ENCODE measurements at places on chromosomes 11 and 22.

GRCh38 chr22:43681731-43682360, 130.3 kb downstream of the EFCAB6 start:
- peak; percentile 43 for DNase-seq

GRCh38 chr11:112477152-112477551, 216.5 kb upstream of the PLET1 start:
- DNase-seq, result no peak

- DNase-seq, result no peak
These were observed 87.1 kb upstream of the RAG2 start for GRCh38 chr11:36684840-36685801.

DNA sequence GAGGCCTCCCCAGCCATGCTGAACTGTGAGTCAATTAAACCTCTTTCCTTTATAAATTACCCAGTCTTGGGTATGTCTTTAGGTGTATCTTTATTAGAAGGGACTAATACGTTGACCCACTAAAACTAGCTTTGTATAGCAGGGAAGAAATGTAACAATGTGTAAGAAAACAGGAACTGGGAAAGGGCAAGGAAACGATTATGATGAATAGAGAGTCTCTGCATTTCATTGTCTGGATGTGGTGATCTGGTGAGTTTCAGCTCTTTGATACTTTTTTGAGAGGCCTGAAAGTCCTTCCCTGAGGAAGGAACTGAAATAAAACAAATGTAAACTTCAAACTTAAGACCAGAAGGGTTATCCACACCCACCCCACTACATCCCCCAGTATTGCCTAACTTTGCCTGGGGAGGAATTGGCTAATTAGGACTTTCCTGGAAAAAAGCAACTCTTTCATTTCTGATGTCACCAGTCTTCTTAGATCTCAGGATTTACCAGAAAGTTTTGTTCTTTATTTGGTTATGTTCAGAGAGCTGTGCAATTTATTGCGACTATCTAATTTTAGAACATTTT, 119.0 kb downstream of the LDLRAD3 start:
- no peak for DNase-seq

- DNase-seq, result no peak
These were observed 23.1 kb upstream of the RPS3 start for GRCh38 chr11:75376175-75376574.

DNA sequence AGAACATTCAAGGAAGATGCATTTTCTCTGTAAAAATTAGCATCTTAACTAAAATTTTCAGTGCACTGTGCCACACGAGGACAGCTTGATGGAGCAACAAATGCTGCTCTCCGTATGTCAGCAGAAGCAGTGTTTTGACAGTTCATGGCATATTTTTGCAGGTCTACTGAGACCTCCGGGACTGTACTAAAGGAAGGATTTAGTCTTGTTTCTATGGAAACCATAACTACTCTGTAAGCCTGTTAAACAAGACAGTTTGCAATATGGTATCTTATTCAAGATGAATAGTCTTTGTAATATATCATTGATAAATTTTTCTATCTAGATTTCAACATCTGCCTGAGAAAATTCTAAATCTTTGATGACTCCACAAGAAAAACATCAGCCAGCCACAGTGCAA, 184.0 kb upstream of the GUCY1A2 start:
- no peak for DNase-seq

DNA sequence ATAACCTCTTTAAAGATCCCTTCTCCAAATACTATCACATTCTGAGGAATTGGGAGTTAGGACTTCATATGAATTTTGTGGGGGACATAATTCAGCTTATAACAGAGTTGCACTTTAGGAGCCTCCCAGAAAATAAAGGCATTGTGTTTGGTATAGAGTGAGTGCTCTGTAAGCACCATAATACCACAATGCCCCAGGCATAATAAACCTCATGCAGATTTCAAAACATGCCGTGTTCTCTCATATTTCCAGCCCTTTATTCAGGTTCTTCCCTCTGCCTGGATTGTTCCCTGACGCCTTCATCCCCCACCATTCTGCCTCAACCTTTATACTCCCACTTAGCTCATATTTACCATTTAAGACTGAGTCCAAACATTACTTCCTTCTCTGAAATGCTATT, 398.8 kb upstream of the FAT3 start:
- DNase-seq, result no peak

Measured in large intestine (tissue), 12 donors.